ENCODE measurements at places on chromosomes 13 and 19. TPM values are rescaled to one million over a fixed set of nuclear protein-coding genes. Genes with fewer than 3 reads are reported as not detected.

Gene CXCL17
- not detected for total RNA-seq

Gene KIRREL2
- 1.8 TPM for total RNA-seq

Gene SPRYD7
- 4.6 TPM for total RNA-seq

Gene KIR2DL3
- not detected for total RNA-seq

Gene C19orf38
- not detected for total RNA-seq

Gene LACC1
- total RNA-seq, result 4.8 TPM

DNA sequence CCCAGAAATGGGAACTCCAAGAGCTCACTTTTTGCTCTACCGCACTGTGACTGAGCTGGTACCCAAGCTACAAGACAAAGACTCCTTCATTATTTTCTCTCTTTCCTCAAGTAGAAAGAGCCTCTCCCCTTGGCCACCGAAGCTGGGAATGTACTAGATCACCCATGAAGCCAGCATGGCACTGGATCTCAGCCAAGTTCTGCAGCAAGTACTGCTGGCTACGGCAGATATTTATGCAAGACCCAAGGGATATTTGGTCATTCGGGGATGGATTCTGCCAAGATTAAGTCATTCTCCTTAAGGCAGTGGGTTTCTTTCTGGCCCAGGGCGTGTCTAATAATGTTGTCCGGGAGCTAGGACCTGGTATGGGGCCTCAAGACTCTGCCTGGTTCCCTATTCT, 633.5 kb downstream of the SLITRK1 start:
- no peaks in the 10 kb centered on the region for H3K27me3 ChIP-seq
- no peaks in the 10 kb centered on the region for H3K36me3 ChIP-seq
- H3K4me1 ChIP-seq, result no peaks in the 10 kb centered on the region
- H3K27ac ChIP-seq, result no peak overlapping the region

DNA sequence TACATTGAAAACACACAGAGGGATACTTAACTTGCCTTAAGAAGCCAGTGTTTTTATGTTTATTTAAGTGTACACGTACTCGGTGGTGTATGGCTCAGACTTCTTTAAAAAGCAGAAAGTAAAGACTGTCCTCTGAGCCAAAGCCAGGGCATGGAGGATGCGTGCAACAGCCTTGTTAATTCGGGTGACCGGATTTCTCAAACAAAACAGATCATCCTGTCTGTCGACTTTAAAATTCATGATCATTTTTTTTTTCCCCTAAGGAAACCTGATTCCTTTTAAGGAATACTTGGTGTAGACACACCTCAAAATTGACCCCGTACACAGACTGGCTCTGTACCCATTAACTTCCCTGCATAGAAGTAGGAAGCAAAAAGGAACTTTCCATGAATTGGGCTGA, 124.7 kb upstream of the RNF113B start:
- no peak overlapping the region for H3K27ac ChIP-seq
- H3K4me1 ChIP-seq, result peaks cover 31% of the 10 kb centered on the region
- H3K27me3 ChIP-seq, result peaks cover 5% of the 10 kb centered on the region
- H3K4me3 ChIP-seq, result no peak overlapping the region

DNA sequence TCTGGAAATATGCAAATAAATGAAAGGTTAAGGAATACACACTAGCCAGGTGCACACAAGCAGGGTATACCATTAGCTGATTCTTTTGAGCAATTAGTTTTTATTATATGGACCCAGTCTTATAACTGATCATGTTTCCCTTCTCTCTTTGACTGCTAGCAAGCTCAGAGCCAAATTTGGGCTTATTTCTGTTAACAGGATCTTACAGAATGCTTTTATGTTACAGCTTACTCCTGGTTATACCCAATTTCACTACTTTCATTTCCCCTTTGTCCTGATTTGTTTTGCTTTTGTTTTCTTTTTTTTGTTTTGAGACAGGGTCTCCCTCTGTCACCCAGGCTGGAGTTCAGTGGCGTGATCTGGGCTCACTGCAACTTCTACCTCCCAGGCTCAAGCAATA, 12.9 kb upstream of the TPT1 start:
- peaks cover 29% of the 10 kb centered on the region for H3K36me3 ChIP-seq
- H3K27ac ChIP-seq, result no peak overlapping the region
- no peak overlapping the region for H3K4me3 ChIP-seq
- no peaks in the 10 kb centered on the region for H3K27me3 ChIP-seq

DNA sequence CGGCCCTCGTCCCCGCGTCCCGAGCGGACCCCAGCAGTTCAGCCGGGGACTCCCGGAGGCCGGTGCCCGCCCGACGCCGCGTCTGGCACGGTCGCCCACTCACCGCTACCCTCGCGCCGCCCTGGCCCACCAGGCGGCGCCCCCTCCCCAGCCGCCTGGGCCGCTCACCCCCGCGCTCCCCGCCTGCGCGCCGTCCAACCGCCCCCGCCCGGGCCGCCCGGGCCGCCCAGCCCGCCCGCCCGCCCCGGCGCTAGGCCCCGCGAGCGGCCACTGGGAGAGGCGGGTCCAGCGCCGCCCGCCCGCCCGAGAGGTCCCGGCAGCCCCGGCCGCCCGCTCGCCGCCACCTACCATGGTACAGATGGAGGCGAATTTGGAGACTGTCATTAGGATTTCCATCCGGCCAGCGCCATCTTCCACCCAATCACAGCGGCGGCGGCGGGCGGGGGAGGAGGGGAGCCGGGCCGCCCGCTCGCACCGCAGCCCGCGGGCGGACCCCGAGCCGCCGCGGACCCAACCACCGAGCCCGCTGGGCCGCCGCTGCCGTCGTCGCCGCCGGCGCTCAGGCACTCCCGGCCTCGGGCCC, at the start of gene USP12:
TSS of gene USP12 (minus strand) at position 568 of the 583 bp plus-strand sequence. CDS start at position 396, 172 bp downstream.
- peaks cover 34% of the 10 kb centered on the region for H3K4me1 ChIP-seq
- peak within 1 kb of the TSS; percentile 97 for H3K27ac ChIP-seq
- peak within 1 kb of the TSS; percentile 100 for H3K4me3 ChIP-seq
- peaks cover 5% of the 10 kb centered on the region for H3K36me3 ChIP-seq
- DNase-seq, result no peak

DNA sequence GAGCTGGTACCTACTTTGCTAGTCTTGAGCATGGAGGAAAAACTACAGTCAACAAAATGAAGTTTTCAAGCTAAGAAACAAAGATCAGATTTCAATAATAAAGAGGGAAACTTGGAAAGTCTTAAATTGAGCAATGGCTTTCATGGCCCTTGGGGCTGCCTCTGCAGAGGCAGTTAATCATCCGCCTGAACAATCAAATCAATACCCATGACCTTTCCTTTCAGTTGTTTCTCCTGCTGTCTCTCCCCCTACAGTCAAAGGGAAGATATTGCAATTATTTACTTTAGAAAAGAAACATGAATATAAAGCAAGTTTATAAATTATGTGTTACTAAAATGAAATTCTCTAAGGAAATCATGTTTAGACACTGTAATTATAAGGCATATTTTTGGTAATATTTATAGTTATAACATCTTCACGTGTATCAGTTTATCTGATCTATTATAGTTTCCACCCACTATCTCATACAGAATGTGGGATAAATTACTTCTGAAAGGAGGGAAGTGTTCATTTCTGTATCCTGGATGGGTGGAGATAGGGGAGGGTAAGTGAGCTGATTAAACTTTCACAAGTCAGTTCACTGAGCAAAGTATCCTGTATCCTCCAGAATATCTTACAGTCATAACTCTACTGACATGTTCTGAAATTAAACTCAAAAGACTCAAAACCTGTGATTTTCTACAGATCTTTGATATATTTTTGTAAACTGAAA, 72.4 kb upstream of the TSC22D1 start:
- no peak overlapping the region for H3K4me3 ChIP-seq
- no peak for DNase-seq
- no peak overlapping the region for H3K27ac ChIP-seq
- H3K27me3 ChIP-seq, result peaks cover 2% of the 10 kb centered on the region

DNA sequence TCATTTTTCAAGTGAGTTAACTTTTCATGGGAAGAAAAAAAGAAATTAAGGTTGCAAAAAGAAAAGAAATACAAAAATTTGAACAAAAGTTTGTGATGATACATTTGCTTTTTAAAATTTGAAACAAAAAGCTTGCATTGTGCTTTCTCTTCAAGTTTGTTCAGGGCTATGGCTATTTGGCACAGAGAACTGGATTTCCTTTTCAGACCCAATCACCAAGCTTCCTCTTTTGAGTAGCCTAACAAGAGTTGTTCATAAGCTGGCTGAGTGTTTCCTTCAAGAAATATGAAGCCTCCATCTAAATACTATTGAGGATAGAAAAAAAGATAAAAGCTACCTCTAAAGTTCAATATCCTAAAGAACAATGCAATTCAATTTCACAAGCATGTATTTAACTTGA, 787.8 kb downstream of the LIG4 start:
- peaks cover 1% of the 10 kb centered on the region for H3K27me3 ChIP-seq
- DNase-seq, result no peak
- H3K4me1 ChIP-seq, result peaks cover 8% of the 10 kb centered on the region
- H3K36me3 ChIP-seq, result no peaks in the 10 kb centered on the region

DNA sequence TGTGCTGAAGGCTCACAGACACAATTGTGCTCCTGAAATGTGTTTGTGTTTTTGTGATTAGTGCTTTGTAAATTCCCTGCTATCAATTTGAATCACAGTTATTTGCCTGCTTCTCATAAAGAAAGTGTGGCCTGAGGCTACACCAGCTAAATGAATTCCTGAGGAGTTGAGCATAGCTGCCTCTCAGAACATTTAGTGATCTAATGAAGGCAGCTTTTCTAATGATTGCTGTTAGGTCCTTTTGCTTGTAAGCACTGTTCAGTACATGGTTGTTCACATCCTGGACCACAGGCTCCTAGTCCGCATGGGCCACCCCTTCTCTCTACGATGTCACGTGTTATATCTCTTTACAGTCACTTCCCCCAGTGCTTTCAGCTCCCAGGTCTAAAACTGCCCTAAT, 238.2 kb downstream of the B3GLCT start:
- no peaks in the 10 kb centered on the region for H3K4me1 ChIP-seq
- DNase-seq, result no peak
- H3K27me3 ChIP-seq, result peaks cover 2% of the 10 kb centered on the region
- no peaks in the 10 kb centered on the region for H3K36me3 ChIP-seq
- no peak overlapping the region for H3K27ac ChIP-seq

GRCh38 chr19:963486-963951, 20.6 kb upstream of the WDR18 start:
- peaks cover 2% of the 10 kb centered on the region for H3K4me1 ChIP-seq
- no peak overlapping the region for H3K4me3 ChIP-seq
- peaks cover 33% of the 10 kb centered on the region for H3K36me3 ChIP-seq
- H3K27me3 ChIP-seq, result peaks cover 3% of the 10 kb centered on the region
- H3K27ac ChIP-seq, result no peak overlapping the region

GRCh38 chr19:17520865-17521264, 9.4 kb downstream of the PGLS start:
- no peak overlapping the region for H3K27ac ChIP-seq
- H3K36me3 ChIP-seq, result peaks cover 21% of the 10 kb centered on the region
- H3K4me1 ChIP-seq, result peaks cover 9% of the 10 kb centered on the region
- no peak overlapping the region for H3K4me3 ChIP-seq
- H3K27me3 ChIP-seq, result peaks cover 4% of the 10 kb centered on the region
- DNase-seq, result no peak

- H3K27ac ChIP-seq, result no peak overlapping the region
- H3K27me3 ChIP-seq, result peaks cover 8% of the 10 kb centered on the region
- no peak overlapping the region for H3K4me3 ChIP-seq
- no peak for DNase-seq
- H3K4me1 ChIP-seq, result peaks cover 13% of the 10 kb centered on the region
Measured at GRCh38 chr19:43467276-43467675, 1.9 kb upstream of the LYPD3 start.

- peaks cover 7% of the 10 kb centered on the region for H3K27me3 ChIP-seq
- no peak for DNase-seq
- H3K27ac ChIP-seq, result peak overlapping the region; percentile 74
- peaks cover 15% of the 10 kb centered on the region for H3K4me1 ChIP-seq
Measured at GRCh38 chr19:1206864-1207450, 1.4 kb downstream of the STK11 start.

- no peaks in the 10 kb centered on the region for H3K4me1 ChIP-seq
- peaks cover 2% of the 10 kb centered on the region for H3K27me3 ChIP-seq
- no peak for DNase-seq
- H3K27ac ChIP-seq, result no peak overlapping the region
- H3K36me3 ChIP-seq, result peaks cover 29% of the 10 kb centered on the region
Measured at GRCh38 chr19:48279747-48280146, 9.9 kb downstream of the ZNF114 start.

- H3K4me3 ChIP-seq, result no peak overlapping the region
- H3K36me3 ChIP-seq, result no peaks in the 10 kb centered on the region
- DNase-seq, result no peak
- no peaks in the 10 kb centered on the region for H3K4me1 ChIP-seq
- H3K27ac ChIP-seq, result no peak overlapping the region
- peaks cover 2% of the 10 kb centered on the region for H3K27me3 ChIP-seq
Measured at GRCh38 chr13:29709407-29710069, 114.0 kb upstream of the SLC7A1 start.

DNA sequence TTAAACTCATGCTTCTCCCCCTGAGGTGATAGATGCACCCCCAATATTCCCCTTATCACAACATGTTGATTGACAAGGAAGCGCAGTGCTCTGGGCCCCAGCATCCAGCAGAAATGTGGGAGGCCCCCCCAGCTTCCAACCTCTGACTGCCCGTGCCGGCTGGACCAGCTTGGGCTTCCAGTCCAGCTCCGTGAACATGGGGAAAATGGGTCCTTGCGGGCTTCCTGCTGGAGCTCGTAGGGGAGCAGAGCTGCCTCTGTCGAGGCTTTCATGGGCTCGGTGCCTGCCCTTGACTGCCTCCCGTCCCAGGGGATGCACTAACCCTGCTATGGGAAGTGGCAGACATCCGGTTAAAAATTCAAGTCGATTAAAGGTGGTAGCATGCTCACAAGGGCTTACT, 188.9 kb downstream of the COL4A1 start:
- H3K27me3 ChIP-seq, result peaks cover 10% of the 10 kb centered on the region
- H3K27ac ChIP-seq, result no peak overlapping the region
- peaks cover 29% of the 10 kb centered on the region for H3K4me1 ChIP-seq
- DNase-seq, result no peak
- H3K36me3 ChIP-seq, result no peaks in the 10 kb centered on the region

DNA sequence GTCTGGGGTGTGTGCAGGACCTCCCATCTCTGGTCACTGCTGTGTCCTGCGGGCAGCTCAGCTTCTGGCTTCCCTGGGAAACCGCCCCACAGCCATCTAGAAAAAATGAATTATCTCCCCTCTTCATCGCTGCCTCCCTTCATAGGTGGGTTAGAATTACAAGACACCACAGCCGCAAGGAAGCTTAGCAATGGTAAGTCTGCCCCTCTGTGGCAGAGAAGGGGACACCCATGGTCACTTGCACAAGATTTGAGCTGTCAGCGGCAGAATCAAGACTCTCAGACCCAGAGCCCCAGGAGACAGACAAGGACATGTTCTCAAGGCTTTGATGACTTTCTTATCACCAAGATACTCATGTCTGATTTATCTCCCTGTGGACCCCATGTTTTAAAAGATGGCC, 110.8 kb upstream of the PABPC3 start:
- H3K27ac ChIP-seq, result no peak overlapping the region
- H3K4me3 ChIP-seq, result no peak overlapping the region
- peaks cover 25% of the 10 kb centered on the region for H3K4me1 ChIP-seq
- no peak for DNase-seq

DNA sequence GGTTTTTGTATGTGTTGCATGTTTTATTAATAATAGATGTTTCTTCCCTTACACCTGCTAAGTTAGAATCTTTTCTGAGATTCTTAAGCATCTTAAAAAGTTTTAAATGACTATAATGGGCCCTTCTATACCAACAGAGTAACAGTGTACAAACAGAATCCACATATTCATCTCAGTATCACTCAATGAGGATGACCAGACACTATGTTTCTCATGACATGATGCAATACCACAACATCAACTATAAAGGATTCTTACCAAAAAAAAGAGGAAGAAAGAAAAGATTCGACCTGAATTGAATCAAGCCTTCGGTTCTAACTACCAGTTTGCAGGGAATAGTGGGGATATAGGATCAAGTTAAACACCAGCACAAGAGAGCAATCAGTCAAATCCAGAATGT, 56.5 kb downstream of the INTS6 start:
- H3K4me3 ChIP-seq, result no peak overlapping the region
- H3K27ac ChIP-seq, result peak overlapping the region; percentile 9
- H3K4me1 ChIP-seq, result peaks cover 8% of the 10 kb centered on the region
- DNase-seq, result no peak
